MV-4-11 (cell line): ENCODE measurements at places on chromosomes 1 and 21.

DNA sequence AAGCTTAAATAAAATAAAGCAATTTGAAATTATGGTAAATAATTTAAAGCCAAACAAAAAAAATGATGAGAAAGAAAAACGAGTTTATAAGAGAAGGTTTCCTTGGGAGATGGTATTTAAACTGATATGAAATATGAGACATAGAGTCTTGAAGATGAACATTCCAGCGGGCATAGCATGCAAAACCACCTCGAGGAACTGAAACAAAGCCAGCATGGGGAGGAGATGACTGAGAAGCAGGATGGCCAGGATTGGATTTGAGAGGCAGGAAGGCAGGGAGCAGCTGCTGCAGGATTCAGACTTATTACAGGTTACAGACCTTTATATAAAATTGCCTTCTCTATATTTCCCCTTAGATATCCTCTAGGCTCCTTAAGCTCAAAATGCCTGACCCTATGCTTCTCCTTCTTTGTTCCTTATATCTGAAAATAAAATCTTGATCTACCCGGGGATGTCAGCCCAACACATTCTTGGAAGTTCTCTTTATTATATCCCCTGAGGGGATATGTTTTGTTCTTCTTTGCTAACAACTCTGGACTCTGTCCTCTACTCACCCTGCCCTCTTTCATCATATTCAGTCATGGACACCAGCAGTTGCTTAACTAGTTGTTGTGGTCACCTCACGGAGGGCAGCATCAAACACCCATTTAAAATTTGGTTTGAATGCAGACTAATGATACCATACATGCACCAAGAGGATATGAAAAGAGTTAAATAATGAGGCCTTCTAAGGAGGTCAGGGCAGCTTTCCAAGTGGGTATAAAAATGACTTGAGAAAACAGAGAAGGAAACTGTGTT is 719.1 kb upstream of the B3GALT2 start:
- DNase-seq = peak; percentile 28

GRCh38 chr1:201059401-201059800 is 35.9 kb upstream of the KIF21B start:
- DNase-seq = no peak

DNA sequence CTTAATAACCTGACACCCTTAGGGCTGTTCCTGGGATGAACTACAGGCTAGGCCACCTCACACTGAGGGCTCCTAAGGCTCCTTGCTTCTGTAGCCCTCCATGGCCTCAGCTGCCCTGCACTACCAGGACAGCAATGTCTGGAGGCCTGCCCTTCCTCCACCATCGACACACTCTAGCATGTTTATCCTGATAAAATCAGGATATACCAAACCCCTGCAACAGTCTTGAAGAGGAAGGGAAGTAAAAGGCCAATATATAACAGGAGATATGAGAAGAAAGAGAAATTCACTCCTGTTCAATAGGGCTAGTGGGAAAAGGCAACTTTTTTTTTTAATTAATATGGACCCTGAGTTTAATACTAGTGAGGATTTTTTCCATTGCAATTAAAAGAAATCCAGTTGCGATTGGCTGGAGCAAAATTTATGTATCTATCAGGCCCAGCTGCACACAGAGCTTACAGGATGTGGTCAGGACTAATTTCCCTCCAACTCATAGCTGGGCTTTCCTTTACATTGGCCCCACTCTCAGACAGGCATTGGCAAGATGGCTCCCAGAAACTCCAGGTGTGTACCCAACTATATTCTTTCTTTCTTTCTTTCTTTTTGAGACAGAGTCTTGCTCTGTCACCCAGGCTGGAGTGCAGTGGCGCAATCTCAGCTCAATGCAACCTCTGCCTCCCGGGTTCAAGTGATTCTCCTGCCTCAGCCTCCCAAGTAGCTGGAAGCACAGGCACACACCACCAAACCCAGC is 13.5 kb upstream of the ATP2B4 start:
- peak; percentile 35 for DNase-seq

DNA sequence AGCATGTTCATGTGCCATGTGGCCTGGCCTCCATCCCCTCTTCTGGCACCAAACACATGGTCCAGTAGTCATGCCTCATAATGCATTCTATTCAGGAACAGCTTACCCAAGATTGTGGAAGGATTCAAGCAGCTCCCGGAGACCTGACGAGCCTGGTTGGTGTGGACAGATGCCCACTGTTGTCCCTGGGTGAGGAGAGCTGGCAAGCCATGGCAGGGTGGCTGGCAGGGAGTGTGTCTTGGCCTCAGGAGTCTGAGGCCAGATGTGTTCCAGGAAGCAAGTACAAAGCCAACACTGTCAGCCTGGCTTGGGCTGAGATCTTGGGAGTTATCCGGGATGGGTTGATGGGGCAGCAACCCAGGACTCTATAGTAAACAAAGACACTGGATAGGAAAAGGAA is 7.3 kb upstream of the FABP3 start:
- no peak for DNase-seq
